ENCODE measurements at places on chromosomes 3 and 15.

- no peak for DNase-seq
These were observed 97.5 kb downstream of the RFTN1 start for GRCh38 chr3:16415911-16416476.

DNA sequence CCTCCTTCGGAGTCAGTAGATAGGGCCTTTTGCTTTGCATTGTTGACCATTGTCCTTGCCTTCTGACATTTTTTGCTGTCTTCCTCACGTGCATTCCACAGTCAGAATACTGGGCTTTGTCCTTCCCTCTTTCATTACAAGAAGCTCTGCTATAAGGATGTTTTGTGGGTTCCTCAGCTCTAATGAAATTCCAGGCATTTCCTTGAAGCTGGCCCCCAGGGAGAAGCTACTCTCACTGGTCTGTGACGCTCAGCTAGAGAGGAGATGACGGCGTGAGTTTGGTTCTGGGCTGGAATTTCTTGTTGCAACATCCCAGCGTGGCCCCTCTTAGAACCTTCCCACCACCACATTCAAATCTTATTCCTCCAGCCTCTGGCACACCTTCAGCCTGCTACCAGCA lies 210.2 kb downstream of the TJP1 start:
- DNase-seq, result no peak

- DNase-seq, result no peak
These were observed 628.4 kb upstream of the ALCAM start for GRCh38 chr3:104738271-104738670.

DNA sequence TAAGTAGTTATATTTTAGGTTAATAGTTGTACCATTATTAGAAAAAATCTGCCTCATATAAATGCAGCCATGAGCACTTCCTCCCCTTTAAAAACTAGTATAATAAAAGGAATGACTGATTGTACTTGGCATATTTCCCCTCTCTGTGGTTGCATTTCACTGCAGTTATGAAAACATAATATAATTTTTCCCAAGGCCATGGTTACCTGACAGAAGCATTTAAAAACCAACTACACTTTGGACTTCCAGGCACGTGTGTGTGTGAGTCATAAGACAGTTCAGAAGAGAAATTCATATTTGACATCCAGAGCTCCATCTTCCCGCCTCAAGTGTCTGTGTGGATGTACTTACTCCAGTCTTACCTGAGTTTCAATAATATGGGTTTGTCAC lies 828.2 kb upstream of the CFAP20DC start:
- DNase-seq, result no peak

DNA sequence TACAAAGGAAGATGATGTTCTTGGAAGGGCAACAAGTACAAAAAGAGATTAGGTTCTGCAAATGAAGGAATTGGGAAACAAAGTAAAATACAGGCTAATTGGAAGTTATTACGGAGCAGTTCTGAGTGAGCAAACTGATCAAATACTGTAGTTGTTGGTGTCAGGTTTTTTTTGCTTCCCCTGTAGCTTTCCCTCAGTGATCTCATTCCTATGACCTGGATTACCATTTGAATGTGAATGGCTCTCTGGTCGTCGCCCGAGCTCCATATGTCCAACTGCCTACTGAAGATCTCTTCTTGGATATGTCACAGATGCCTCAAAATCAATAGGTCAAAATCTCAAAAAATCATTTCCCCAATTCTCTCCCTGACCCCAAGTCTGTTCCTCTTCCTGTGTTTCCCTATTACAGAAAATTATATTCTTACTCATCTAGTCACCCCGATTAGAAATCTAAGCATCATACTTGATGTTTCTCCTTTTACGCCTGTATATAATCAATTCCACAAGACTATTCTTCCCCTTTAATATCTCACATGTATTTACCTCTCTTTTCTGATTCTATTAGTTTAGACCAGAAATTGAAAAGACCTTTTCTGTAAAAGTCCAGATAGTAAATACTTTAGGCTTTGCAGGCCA lies 29.0 kb downstream of the GOLM2 start:
- DNase-seq, result no peak

DNA sequence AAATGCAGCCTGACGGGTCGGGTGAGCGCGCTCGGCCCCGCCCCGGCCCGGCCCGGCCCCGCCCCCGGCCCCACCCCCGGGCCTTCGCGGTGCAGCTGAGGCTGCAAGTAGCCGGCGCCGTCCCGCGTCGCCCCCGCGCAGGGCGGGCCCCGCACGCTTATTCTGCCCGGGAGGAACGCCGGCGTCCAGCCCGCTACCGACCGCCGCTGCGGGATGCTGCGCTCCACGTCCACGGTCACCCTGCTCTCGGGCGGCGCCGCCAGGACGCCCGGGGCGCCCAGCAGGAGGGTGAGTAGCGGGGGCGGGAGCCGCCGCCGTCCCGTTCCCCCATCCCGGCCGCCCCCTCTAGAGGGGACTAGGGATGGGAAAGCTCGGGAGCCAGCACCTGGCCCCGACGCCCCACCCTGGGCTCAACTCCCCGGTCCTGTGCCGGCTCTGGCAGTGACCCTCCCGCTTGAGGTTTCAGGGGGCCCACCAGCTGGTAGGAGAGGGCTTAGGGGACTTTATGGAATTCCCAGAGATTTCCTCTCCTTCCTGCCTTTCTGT lies at the start of gene MYZAP:
TSS of gene MYZAP (plus strand) at position 83 of the 546 bp plus-strand sequence. CDS start at position 214, 131 bp downstream.
- peak; percentile 8 for DNase-seq

Data from stimulated activated CD4-positive, alpha-beta T cell treated with anti-CD3 and anti-CD28 coated beads, Interleukin-1b, Interleukin-23, amount 100 ng/mL, for 24 hours (primary cell).